ENCODE measurements at places on chromosomes 12 and 14. TPM values are rescaled to one million over a fixed set of nuclear protein-coding genes. Genes with fewer than 3 reads are reported as not detected.

The WIF1 gene
- not detected for total RNA-seq

- peaks cover 29% of the 10 kb centered on the region for H3K4me1 ChIP-seq
- no peak overlapping the region for H3K4me3 ChIP-seq
- H3K27ac ChIP-seq: no peak overlapping the region
- H3K36me3 ChIP-seq: no peaks in the 10 kb centered on the region
These were observed 85.7 kb downstream of the PPP2R5E start for GRCh38 chr14:63457498-63457897.

GRCh38 chr12:24838531-24838950 lies 110.4 kb downstream of the BCAT1 start:
- no peaks in the 10 kb centered on the region for H3K36me3 ChIP-seq
- H3K27me3 ChIP-seq: no peaks in the 10 kb centered on the region
- no peak for DNase-seq
- H3K4me1 ChIP-seq: peaks cover 4% of the 10 kb centered on the region
- H3K27ac ChIP-seq: no peak overlapping the region

DNA sequence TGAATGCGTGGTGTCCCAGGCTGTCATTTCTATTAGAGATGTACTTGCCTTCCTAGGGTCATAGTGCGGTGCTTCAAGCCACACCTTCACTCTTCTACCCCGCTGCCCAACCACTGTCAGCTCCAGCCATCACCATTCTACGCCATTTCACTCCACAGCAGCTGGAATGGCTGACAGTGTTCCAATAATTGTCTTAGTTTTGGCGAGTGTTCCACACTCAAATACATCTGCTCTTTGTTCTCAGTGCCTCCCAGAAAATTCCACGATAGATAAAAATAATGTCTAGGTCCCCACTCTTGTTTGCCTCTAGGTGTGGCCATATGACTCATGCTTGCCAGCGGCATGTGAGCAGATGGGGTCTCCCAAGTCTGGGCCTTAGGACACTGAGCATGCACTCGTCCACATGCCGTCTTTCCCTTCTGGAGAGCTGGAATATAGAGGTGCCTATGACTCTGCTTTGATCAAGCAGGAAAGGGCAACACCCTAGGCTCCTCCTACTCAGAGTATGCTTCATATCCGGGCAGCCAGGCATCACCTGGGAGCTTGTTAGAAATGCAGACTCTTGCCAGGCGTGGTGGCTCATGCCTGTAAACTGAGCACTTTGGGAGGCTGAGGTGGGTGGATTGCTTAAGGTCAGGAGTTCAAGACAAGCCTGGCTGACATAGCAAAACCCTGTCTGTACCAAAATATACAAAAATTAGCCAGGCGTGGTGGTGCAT lies 163.0 kb downstream of the BRMS1L start:
- DNase-seq: no peak
- H3K4me3 ChIP-seq: no peak overlapping the region
- no peaks in the 10 kb centered on the region for H3K36me3 ChIP-seq
- H3K27me3 ChIP-seq: no peaks in the 10 kb centered on the region

- DNase-seq: no peak
- H3K4me3 ChIP-seq: no peak overlapping the region
- H3K27ac ChIP-seq: no peak overlapping the region
- H3K27me3 ChIP-seq: no peaks in the 10 kb centered on the region
These were observed 56.1 kb downstream of the CAPZA3 start for GRCh38 chr12:18794000-18794399.

- H3K27ac ChIP-seq: peak overlapping the region; percentile 80
- H3K36me3 ChIP-seq: no peaks in the 10 kb centered on the region
- H3K27me3 ChIP-seq: no peaks in the 10 kb centered on the region
- no peak for DNase-seq
These were observed 74.0 kb upstream of the EIF5 start for GRCh38 chr14:103259801-103260628.

- H3K36me3 ChIP-seq: no peaks in the 10 kb centered on the region
- no peaks in the 10 kb centered on the region for H3K4me1 ChIP-seq
- H3K27ac ChIP-seq: no peak overlapping the region
- peak; percentile 59 for DNase-seq
- H3K4me3 ChIP-seq: no peak overlapping the region
These were observed 242.0 kb upstream of the MDGA2 start for GRCh38 chr14:47917344-47917954.

- H3K27me3 ChIP-seq: no peaks in the 10 kb centered on the region
- H3K36me3 ChIP-seq: no peaks in the 10 kb centered on the region
- no peak overlapping the region for H3K4me3 ChIP-seq
- H3K27ac ChIP-seq: no peak overlapping the region
These were observed 108.2 kb upstream of the SLC38A2 start for GRCh38 chr12:46480724-46481123.

DNA sequence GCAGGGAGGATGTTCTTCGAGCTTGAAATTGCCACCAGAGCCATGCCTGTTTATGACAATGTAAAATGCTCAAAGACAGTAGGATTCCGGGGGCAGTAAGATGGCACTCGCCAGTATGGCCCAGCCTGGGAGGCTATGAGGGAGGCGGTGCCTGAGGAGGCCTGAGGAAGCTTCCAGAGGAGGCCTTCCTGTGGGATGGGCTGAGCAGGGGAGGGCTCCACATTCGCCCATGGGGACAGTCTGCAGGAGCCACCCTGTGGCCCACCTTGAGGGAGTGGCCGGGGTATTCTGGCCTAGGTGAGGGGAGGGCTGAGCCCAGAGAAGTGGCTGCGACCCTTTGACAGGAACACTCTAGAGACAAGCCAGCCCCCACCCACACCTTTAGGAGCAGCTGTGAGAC lies 50.7 kb downstream of the IQSEC3 start:
- no peaks in the 10 kb centered on the region for H3K36me3 ChIP-seq
- DNase-seq: no peak
- H3K27ac ChIP-seq: no peak overlapping the region
- H3K27me3 ChIP-seq: no peaks in the 10 kb centered on the region
- H3K4me3 ChIP-seq: no peak overlapping the region

- DNase-seq: no peak
- H3K36me3 ChIP-seq: no peaks in the 10 kb centered on the region
- no peak overlapping the region for H3K27ac ChIP-seq
- no peaks in the 10 kb centered on the region for H3K4me1 ChIP-seq
- no peak overlapping the region for H3K4me3 ChIP-seq
These were observed 9.8 kb downstream of the SSTR1 start for GRCh38 chr14:38217553-38217952.

DNA sequence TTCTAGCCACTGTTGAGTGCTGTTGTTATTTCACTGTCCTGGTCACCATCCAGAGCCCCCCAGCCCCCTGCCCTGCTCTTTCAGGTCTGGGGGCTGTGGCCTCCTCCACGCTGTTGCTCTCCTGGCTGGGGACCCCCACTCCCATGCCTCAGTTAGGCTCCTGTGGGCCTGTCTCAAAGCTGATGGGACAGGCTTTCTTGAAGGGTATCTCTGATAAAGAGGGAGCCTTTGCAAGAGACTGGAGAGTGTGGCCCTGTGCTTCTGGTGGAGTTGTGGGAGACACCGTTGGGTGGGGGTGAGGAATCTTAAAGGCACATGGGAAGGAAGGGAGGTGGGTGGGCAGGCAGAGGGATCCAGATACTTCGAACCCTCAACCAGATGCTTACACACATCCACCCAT lies 12.2 kb upstream of the KRT86 start:
- H3K4me3 ChIP-seq: no peak overlapping the region
- no peak for DNase-seq
- H3K36me3 ChIP-seq: no peaks in the 10 kb centered on the region
- H3K27me3 ChIP-seq: no peaks in the 10 kb centered on the region
- H3K4me1 ChIP-seq: peaks cover 6% of the 10 kb centered on the region

The SLC25A47 gene
- total RNA-seq: not detected

The KRT83 gene
- 0.40 TPM for total RNA-seq

DNA sequence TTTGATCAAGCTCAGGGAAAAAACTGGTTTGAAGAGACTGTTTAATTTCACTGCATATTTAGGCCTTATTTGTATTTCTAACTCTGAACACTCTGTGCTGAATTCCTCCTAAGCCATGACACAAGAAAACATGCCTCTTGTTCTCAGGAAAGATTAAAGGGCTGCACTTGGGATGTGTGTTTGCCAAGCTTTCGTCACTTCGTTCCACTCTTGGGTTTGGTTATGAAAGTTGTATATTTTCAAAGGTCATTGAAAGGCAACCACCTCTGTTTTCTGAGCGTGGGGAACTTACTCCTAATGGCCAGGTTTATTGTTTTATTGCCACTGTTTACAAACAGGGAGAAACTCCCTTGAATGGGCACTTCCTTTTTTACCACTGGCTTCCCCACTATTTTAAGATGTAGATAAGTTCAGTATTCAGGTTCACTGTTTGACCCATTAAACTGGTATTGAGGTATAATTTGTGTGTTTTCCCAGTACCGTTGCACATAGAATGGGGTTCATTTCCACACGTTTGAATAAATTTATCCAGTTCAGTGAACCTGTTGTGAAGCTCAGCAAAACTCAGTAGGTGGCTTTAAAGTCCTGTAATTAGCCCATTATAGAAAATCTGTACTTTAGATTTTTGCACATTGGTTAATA lies 65.3 kb downstream of the NKX2-1 start:
- no peak overlapping the region for H3K4me3 ChIP-seq
- peaks cover 73% of the 10 kb centered on the region for H3K4me1 ChIP-seq
- H3K36me3 ChIP-seq: no peaks in the 10 kb centered on the region
- H3K27me3 ChIP-seq: no peaks in the 10 kb centered on the region
- H3K27ac ChIP-seq: peak overlapping the region; percentile 85
- peak; percentile 74 for DNase-seq

The AGAP2 gene
- 0.45 TPM for total RNA-seq

- no peak for DNase-seq
- no peaks in the 10 kb centered on the region for H3K27me3 ChIP-seq
- no peak overlapping the region for H3K4me3 ChIP-seq
- H3K27ac ChIP-seq: no peak overlapping the region
- H3K4me1 ChIP-seq: peaks cover 13% of the 10 kb centered on the region
These were observed 1.6 kb downstream of the ADGRD1 start for GRCh38 chr12:130955238-130955816.

- H3K27me3 ChIP-seq: no peaks in the 10 kb centered on the region
- no peak overlapping the region for H3K27ac ChIP-seq
- DNase-seq: no peak
- no peaks in the 10 kb centered on the region for H3K36me3 ChIP-seq
- no peak overlapping the region for H3K4me3 ChIP-seq
These were observed 248.0 kb upstream of the FLRT2 start for GRCh38 chr14:85281921-85282320.

DNA sequence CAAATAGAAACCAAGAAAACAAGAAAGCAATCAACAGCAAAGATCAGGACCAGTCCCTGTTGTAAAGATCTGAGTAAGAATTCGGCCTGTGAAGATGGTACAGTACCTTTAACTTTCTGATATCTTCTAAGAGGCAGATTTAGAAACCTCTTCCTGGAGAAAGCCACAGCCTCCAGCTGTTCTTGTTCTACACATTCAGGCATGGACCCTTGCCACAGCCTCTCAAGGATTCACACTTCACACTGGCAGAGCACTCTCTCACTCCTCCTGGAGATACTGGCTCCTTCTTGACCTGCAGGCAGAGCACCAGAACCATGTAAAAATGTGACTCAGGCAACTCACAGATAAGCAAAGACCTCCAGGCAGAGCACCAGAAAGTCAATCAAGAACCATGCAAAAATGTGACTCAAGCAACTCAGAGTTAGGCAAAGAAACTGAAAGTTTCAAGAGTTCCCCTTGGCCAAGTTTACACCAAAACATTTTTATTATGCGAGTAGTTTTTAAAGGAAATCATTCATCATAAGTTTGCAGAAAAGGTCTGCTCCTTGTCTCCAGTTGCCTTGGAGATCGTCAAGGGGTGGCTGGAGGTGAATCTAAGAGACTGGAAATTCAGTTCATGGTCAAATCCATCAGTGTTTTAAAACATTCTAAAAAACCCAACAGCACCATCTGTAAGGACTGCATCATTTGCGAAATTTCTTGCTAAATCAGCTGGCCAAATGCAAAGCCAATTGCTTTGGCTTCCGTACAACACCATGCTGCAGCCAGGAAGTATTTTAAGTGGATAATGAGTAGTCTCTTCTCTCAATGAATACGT lies 119.3 kb upstream of the MDM1 start:
- no peaks in the 10 kb centered on the region for H3K36me3 ChIP-seq
- H3K4me1 ChIP-seq: peaks cover 17% of the 10 kb centered on the region

The FAM90A1 gene
- not detected for total RNA-seq

- H3K4me1 ChIP-seq: peaks cover 13% of the 10 kb centered on the region
- H3K27me3 ChIP-seq: no peaks in the 10 kb centered on the region
- DNase-seq: peak; percentile 92
- H3K4me3 ChIP-seq: no peak overlapping the region
These were observed 114.0 kb downstream of the PRMT8 start for GRCh38 chr12:3604748-3605586.

DNA sequence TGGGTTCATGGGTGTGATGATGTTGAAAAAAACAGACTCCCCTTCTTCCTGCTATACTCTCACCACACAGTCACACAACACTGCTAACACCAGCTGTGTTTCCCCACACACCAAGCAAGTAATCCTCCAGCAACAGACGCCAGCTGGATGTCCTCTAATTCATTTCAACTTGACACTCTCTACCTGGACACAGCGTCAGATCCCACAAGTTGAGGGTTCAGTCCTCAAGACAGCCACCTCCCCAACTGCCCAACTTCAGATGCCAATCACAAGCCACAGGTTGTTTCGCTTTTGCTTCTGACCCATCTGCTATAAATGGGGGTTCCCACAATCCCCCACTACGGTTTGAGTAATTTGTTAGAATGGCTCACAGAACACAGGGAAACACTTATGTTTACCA lies 49.3 kb downstream of the TMEM30B start:
- no peak overlapping the region for H3K4me3 ChIP-seq
- H3K4me1 ChIP-seq: peaks cover 16% of the 10 kb centered on the region
- DNase-seq: no peak
- no peaks in the 10 kb centered on the region for H3K36me3 ChIP-seq
- no peaks in the 10 kb centered on the region for H3K27me3 ChIP-seq
- no peak overlapping the region for H3K27ac ChIP-seq

The ENDOU gene
- total RNA-seq: 0.11 TPM

- DNase-seq: peak; percentile 70
- peaks cover 48% of the 10 kb centered on the region for H3K4me1 ChIP-seq
- peaks cover 69% of the 10 kb centered on the region for H3K27me3 ChIP-seq
These were observed 1.1 kb downstream of the PAX9 start for GRCh38 chr14:36662543-36663403.

The MBD6 gene
- total RNA-seq: 45.6 TPM

GRCh38 chr12:75482646-75483045 lies 2.1 kb downstream of the GLIPR1 start:
- no peak for DNase-seq
- H3K4me1 ChIP-seq: peaks cover 4% of the 10 kb centered on the region
- H3K27ac ChIP-seq: no peak overlapping the region
- no peaks in the 10 kb centered on the region for H3K27me3 ChIP-seq
- H3K36me3 ChIP-seq: no peaks in the 10 kb centered on the region

DNA sequence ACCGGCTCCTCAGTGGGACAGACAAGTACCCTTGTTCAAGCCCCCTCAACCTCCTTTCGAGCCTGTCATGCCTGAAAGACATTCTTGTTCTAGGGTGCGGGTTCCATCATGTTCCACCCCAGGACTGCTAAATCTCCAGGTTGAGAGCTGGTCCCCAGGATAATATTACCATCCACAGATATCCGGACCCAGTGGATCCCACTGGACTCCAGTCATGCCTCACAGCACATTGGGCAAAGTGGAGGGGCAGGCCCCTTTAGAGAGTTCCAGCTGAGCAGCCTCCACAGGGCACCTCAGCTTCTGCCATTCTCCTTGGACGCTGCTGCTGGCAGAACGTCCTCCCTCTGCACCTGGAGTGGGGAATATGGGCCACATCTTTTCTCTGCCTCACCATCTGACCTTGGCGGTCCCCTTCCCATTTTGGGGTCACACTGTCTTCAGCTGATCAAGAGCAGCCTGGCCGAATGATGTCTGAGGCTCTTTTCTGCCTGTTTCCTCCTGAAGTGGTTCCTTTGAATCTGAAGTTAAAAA lies 137.4 kb downstream of the BCL11B start:
- H3K27me3 ChIP-seq: no peaks in the 10 kb centered on the region
- H3K4me3 ChIP-seq: no peak overlapping the region

The MMP19 gene
- total RNA-seq: 4.2 TPM

The CCDC175 gene
- not detected for total RNA-seq

All from thyroid gland (tissue), 4 donors.